Skeletal muscle cell (primary cell): ENCODE measurements at places on chromosomes 6 and 20.
A peak's percentile ranks its signal among the peaks of the same experiment; 100 is the strongest.

- peak; percentile 96 for DNase-seq
Measured at GRCh38 chr6:13762611-13763441, 51.2 kb upstream of the RANBP9 start.

DNA sequence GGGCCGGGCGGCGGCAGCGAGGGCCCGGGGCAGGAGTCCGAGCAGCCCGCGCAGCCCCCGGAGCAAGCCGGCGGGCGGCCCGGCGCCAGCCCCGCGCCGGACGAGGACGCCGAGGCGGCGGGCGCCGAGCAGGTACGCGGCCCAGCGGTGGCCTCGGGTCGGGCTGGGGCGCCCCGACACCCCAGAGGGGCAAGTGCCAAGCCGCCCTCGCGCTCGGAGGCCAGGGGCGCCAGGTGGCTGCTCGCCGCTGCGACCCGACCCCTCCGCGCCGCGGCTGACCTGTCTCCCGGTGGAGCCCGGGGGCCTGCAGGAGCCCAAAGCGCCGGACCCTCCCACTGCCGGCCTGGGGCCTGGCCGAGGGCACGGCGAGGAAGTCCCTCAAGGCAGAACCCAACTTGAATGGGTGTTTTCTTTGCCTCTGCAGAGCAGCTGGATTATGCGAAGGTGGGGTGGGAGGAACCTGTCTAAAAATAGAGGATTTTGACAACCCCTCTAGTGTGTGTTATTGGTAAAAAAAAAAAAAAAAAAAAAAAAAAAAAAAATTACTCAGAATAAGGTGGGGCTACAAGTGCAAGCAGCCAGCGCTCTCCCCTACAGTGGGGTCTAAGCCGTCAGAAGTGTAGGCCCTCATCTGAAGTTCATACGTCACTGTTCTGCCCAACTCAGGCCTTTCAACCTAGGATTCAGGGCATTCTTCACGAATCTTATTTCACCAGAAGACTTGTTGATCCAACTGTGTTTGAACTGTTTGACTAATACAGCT, 609 bp downstream of the OGFRL1 start:
- no peak for DNase-seq

DNA sequence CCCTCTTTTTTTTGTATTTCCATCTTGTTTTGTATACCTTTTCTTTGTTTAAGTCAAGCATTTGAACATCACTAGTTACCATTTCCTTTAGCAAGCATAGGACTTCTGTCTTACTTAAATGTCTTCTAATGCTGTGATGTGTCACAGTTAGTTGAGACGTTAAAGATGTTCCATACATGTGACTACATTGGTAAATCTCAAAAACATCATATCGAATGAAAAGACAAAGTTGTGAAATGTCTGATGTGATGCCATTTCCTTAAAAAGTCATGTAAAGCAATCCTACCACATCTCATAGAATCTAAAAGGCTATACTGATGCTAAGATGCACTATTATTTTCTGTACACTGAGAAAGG, 26.8 kb downstream of the SLC16A10 start:
- peak; percentile 11 for DNase-seq

DNA sequence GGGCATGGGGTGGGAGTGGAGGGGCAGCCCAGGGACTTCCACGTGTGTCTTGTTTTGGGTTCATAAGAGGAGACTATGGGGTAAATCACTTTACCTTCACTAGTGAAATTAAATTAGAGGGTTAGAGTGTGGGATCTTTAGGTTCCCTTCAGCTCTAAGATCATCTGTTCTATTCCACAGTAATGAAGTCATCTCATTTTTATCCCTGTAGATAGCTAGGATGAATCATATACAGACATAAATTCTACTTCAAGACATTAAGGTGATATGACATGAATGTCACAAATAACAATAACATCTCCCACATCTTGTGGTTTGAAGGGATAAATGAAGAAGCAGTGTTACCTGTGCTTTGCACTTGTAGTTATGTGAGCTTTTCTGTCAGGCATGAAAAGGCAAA, 83.8 kb downstream of the ELOVL4 start:
- no peak for DNase-seq

DNA sequence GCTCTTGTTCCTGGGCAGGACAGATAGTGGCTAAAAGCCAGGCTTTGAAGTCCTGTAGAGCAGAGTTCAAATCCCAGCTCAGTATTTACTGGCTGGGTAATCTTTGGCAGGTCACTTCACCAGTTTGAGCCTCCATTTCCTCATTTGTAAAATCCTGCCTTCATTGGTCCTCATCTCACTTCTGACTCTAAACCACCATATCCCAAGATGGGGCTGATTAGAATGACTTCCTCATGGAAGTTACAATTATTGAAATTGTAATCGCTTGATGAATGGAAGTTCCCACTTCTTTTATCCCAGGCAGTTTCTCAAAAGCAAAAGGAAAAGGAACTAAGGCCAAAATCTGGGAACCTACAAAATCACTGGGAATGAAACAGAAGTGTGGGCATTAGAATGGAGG, 35.9 kb upstream of the B4GALT5 start:
- no peak for DNase-seq

DNA sequence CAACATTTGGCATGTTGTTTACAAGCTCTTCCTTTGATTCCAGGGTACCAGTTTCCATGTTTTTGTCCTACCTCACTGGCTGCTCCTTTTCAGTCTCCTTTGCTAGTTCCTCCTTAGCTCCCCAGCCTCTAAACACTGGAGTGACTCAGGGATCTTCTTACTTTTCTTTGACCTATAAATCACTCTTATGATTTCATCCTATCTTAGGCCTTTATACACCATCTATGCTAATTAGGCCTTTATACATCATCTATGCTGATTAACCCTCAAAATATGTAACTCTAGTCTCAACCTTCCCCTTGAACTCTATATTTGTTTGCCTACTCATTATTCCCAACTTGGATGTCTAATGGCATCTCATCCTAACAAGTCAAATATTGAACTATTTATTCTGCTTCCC, 9.5 kb downstream of the TMEM30A start:
- peak; percentile 68 for DNase-seq

DNA sequence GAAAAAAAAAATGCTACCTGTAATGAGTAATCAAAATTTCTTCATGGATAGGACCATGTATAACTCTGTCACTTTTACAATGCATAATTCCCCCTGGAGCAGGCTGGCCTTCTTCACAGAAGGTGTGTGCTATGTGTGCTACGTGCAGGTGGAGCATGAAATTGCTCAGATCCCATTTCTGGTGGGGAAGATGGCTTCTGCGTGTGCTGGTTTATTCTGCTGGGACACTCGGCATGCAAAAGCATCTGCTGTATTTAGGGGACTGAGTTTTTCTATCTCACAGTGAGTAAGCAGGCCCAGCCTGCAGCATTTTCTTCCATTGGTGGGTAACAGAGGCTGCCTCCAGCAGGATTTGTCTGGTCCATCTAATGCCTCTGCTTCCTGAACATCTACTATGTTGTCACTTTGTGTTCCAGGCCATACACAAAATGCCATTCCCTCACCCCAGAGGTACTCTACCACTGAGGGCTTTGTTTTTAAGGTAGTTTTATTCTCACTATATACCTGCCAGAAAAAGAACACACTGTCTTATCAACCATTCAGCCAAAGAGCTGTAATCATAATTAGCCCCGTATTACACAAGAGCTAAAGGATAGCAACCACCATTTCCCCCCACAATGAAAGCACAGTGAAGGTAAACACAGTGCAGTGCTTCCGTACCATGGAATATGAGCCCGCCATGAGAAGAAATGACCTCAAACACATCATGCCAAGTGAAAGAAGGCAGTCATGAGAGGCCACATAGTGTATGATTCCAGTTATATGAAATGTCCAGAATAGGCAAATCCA, 62.4 kb downstream of the SYNDIG1 start:
- DNase-seq, result no peak

GRCh38 chr6:89050155-89050554, 30.4 kb upstream of the PNRC1 start:
- peak; percentile 84 for DNase-seq

GRCh38 chr6:106849676-106850332, 124.7 kb downstream of the CD24 start:
- DNase-seq, result no peak

DNA sequence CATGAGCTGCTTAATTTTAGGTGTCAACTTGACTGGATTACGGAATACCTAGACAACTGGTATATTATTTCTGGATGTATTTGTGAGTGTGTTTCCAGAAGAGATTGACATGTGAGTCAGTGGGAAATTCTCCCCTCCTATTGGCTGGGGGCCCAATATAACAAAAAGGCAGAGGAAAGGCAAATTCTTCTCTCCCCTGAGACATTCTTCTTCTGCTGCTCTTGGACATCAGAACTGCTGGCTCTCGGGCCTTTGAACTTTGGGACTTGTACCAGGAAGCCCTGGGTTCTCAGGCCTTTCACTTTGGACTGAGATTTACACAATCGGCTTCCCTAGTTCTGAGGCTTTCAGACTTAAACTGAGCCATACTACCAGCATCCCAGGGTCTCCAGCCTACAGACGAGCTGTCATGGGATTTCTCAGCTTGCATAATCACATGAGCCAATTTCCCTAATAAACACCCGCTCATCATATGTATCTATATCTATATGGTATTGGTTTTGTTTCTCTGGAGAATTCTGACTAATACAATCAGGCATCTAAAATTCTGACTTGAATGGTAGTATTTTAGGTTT, 7.6 kb upstream of the BTN3A3 start:
- peak; percentile 91 for DNase-seq

DNA sequence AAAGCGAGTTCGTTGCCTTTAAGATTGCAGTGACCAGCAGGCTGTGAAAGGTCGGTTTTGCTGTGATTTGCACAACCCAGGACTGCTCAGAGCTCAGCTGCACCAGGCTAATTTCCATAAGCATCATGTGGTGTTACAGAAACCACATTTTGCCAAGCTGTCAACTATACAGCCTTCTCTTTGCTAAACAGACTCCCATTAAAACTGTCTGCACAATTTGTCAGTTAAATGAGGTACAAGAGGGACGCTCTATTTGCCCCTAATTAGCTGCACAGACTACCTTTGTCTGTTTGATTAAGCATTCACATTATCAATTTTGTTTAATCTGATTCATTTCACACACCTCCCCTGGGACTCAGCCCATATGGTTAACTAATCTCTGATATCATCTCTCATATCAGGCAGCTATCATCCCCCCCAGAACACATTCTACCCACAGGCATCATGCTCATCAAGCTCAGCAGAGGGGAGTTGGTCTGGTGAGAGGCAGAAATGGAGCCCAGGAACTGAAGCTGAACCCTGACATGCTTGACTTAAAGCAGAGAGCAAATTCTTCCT, 62.1 kb downstream of the OLIG3 start:
- DNase-seq, result no peak

DNA sequence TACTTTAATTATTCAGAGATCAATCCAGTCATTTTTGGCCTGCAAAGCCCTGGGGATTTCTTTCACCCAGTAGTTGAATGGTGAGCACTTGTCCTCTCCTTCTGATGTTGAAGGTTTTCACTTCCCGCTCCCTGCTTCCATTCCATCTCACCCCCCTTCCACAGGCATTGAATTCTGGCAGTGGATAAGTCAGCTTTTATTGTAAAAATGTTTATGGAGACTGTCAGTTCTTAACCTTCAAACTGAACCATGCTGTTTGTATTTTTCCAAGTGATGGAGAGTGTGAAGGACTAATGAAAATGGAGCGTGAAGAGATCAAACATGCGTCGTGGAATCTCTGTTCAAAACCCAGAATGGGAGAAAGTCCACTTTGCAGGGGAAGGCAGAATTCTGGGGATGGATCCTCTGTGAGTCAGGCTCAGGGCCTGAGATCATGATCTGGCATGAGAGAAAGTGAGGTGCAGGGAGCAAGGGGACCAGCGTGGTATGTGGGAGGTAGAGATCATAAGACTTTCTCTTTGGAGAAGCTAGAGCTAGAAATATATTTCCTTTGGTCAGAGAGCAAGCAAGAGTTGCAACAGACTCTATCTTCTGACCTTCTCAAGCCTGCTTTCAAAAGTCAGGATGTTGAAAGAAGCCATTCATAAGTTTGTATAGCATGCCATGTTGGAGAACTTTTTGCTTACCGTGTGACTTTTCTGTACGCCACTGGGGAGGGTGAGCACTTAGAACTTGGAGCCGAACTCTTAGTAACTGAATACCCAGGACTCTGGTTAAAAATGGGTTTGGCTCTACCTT, 30.2 kb downstream of the ISM1 start:
- DNase-seq, result no peak

- DNase-seq, result no peak
Measured at GRCh38 chr20:25865715-25866656, 169.3 kb upstream of the ZNF337 start.

DNA sequence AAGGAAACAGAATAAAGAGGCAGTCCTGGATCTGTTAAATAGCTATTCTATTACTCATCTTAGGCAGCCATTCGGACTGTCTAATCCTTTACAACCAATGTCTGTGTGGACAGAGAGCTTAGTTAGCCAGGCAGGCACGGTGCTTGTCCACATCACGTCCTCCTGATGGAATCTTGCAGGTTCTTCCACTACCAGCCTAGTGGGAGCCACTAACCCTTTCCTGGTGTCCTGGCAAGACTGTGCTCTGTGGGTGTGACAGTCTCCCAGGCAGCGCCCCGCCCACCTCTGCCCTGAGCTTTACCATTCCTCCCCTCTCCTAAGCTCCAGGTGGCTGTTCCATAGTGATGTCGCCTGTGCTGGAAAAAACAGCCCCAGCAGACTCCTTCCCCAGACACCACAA, 78.3 kb upstream of the CLDN20 start:
- no peak for DNase-seq

- DNase-seq, result no peak
Measured at GRCh38 chr6:154500769-154501577, 9.5 kb downstream of the CNKSR3 start.

- no peak for DNase-seq
Measured at GRCh38 chr6:83292900-83293843, 100.0 kb downstream of the RWDD2A start.

DNA sequence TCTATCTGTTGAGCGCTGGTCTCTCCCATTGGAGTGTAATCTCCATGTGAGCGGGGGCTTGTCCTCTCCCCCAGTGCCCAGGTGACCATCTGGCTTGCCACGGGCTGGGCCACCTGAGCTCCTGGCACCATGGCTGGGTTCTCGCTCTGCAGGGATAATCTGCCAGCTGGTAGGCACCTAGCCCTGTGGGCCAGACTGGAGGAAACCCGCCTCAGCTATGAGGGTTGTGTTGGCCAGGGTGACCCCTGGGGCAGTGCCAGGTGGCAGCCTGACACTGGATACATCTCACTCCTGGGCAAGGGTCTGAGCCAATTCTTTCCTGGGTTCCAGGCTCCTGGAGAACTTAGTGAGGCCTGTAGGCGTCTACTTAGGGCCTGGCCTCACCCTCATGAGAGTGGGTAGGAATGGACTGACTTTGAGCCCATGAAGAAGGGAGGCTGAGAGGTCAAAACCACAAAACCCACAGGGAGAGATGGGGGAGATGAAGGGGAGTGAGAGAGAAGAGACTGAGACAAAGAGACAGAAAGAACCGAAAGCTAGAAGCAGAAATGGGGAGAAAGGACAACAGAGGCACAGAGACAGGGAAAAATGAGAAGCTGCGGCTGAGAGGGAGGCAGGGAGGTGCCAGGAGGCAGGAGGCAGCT, 5.8 kb upstream of the SLC52A3 start:
- DNase-seq, result no peak

DNA sequence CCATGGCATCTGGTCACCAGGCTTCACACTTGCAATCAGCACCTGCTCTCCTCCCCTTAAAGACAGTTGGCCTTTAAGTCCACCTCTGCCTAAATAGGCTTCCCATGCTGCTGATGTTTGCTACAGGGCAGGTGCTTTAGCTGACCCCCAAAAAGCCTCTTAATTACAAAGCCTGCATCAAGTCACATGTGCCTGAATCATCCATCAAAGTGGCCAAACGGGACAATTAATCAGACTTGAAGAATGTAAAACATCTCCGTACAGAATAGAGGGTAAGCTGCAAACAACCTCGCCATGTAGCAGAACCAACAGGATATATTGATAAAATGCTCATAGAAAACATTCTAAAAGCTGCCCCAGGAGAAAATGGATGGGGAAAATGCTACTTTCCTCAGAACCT, 7.4 kb downstream of the LY86 start:
- DNase-seq, result no peak

GRCh38 chr6:105726902-105727655, 324.2 kb upstream of the PREP start:
- no peak for DNase-seq
